Stimulated activated CD4-positive, alpha-beta T cell treated with anti-CD3 and anti-CD28 coated beads, Interleukin-15, amount 100 ng/mL, for 1 hour (primary cell): ENCODE measurements at places on chromosomes 12 and 14.

DNA sequence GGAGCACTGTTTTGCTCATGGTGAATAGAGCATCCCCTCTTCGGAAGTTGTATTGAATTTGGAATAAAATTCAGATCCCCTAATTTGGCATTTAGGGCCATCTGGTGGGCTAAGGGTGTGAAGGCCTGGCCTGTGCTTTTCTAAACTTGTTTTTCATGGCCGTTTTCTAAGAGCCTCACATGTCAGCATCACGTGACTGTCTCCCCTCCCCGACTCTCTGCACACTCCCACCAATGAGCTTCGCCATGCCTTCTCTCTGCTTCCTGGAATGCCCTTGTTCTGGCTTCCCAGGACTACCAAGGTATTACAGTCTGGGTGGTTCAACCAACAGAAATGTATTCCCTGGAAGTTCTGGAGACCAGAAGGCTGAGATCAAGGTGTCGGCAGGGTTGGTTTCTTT is 85.3 kb downstream of the PRIMA1 start:
- DNase-seq: no peak

DNA sequence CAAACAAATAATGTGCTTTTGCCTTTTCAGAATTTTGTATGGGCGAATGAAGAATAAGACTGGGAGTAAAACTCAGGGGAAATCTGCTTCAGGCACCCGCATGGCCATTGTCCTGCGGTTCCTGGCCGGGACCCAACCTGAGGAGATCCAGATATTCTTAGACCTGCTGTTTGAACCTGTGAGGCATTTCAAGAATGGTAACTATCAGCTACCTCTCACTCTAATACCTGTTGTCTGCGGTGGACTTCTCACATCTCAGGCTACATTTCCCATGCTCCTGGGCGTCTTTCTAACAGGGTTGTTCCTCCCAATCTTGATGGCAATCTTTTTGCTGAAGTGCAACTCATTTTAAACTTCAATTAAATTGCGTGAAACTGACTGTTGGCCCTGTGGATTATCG is 47.1 kb downstream of the UTP20 start:
- no peak for DNase-seq

DNA sequence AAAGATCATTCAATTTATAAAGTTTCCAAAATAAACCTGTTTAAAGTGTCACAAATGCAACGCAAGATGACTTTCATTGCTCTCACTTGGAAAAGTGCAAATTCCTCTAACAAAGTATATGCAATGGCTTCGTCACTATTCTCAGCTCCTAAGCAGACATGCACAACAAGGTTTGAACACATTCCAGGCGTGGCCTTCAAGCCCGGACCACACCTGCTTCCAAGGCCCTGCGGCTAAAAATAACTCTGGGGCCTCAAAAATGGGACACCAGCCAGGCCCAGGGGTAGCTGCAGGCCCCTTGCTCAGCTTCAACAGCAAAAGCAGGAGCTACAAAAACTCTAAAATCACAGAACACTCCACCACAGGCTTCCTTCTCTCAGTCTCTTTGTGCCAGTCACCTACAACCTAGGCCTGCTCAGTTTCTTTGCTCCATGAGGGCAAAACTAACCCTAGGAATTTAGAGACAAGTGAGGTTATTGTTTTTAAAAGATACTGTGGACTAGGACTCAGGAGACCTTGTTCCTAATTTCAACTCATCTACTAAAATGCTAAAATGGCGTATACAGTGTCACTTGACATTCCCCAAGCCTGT is 29.3 kb downstream of the DUSP16 start:
- DNase-seq: no peak

DNA sequence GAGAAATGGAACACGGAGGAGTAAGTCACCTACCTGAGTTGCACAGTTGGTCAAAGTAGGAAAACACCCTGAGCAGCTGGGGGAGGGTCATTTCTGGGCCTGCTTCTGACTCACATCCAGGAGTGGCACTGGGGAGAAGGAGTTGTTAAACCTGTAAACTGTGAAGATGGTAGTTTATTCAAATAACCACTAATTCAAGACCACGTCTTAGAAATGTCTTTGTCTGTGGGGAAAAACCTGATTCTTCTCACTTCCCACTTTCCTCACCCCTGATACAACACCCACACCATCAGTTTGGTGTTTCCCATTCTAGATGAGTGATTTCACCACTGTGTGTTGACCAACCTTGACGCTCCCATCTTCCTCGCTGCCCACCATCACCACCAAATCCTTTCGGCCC is 207.1 kb downstream of the ANO4 start:
- no peak for DNase-seq

- no peak for DNase-seq
Measured at GRCh38 chr12:81644503-81644902, 114.6 kb downstream of the PPFIA2 start.

DNA sequence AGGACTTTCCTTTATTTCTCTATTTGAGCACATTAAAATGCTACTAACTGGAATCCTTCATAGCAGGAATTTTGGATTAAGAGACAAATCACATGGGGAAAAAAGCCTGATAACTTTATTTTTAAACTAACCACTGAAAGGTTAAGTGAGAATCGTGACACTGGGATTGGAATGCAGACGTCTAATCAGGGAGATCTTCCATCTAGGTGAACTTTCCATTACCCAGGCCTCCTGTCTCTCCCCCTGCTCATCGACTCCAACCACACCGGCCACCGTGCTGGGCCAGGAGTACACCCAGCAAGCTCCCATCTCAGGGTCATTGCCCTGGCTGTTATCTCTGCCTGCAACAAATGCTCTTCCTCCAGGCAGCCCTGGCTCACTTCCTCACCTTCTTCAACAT is 19.0 kb downstream of the PTGER2 start:
- DNase-seq: no peak
